ENCODE measurements at places on chromosomes 2 and 18.

GRCh38 chr2:10305254-10305635 is 2.5 kb downstream of the HPCAL1 start:
- no peak for DNase-seq

DNA sequence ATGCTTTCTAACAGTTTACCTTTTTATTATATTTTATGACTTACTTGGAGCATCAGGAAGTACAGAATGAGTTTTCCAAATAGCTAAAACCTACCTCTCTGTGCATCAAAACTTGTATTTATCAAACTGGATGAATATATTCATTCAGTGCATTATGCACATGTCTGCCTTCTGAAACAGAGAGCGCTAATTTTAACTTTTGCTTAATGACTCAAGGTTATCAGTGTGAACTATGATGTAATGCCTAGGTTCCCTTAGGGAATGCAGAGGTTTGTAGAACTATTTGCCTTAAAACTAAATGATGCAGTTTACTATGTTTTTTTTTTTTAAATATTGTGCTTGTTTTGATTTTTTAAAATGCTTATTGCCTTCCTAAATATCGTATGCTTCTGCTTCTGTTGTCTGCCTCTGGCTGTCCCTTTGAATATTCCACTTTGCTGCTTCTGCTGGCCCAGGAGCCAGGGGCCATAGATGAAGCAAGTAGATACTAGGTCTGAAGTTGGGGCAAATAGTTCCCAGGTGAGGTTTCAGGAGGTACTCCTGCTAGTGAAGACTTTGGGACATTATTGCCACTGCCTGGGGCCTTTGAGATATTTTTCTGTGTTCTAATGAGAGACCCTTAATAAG is 16.5 kb downstream of the TMEM178A start:
- no peak for DNase-seq

DNA sequence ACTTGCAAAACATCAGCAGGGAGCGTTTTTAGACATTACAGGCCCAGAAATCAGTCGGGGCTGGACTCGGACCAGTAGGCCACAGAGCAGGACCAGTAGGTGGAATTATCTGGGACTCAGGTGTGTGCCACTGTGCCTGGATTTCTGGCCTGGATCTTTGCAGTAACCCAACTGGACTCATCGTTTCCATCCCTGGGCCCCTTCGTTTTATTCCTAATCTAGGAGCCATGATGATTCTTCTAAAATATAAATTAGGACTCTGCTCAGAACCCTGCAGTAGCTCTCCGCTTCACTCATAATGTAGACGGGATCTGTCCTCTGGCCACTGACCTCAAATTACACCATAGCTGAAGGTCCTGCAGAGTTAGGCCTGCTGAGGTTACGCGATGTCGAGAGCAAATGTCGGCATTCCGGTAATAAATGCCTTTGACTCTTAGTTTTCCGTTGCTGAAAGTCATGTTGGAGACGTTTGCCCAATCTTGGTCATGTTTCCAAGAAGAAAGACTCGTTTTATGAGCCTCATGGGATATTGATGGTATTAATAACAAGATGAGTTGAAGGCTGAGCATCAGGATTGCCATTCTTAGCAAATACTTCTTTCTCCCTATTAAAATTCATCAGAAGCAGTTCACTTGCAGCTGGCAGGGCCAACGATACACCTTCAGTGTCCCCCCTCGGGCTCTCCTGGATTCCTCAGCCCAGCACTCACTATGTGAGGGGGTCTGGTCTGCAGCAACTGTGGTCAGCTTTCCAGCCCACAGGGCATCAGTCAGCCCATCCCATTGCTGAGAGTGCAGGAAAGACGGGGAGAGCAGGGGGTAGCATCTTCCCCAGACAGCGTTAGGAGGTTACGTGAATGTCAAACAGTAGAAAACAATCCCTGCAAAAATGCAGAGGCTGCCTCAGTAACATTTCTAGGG is 39.9 kb upstream of the KLF11 start:
- DNase-seq = no peak

DNA sequence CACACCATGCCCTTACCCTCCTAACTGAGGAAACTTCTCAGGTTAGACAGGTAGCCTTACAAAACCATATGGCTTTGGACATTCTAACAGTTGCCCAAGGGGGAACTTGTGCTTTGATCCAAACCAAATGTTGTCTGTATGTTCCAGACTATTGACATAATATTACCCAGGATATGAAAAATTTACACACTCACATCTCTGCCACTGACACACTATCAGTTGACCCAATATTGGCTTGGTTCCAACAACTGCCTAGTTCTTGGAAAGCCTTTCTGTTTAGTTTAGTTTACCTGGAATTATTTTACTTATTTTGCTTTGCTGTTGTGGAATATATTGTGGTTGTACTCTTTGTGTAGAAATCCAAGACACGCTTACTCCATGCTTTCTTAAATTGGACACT is 178.4 kb downstream of the RNF152 start:
- DNase-seq = no peak

GRCh38 chr2:225041207-225041850 is 939 bp downstream of the DOCK10 start:
- no peak for DNase-seq

GRCh38 chr2:241558532-241559322 is at the start of gene BOK:
TSS of gene BOK (plus strand) at chr2:241558745. CDS start at chr2:241559484, 739 bp downstream.
- no peak for DNase-seq

GRCh38 chr2:173874003-173874893 is 90.9 kb downstream of the SP3 start:
- no peak for DNase-seq

DNA sequence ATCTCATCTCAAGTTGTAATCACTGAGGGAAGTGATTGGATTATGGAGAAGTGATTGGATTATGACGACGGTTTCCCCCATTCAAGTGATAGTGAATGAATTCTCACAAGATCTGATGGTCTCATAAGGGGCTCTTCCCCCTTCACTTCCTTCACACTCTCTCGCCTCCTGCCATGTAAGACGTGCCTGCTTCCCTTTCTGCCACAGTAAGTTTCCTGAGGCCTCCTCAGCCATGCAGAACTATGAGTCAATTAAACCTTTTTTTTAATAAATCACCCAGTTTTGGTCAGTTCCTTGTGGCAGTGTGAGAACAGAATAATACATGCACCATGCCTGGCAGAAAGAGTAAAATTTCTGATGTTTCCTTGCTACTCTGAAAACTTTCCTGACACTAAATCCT is 36.6 kb downstream of the CEP68 start:
- no peak for DNase-seq

GRCh38 chr2:215921895-215922294 is 91.5 kb downstream of the MREG start:
- DNase-seq = peak; percentile 55

DNA sequence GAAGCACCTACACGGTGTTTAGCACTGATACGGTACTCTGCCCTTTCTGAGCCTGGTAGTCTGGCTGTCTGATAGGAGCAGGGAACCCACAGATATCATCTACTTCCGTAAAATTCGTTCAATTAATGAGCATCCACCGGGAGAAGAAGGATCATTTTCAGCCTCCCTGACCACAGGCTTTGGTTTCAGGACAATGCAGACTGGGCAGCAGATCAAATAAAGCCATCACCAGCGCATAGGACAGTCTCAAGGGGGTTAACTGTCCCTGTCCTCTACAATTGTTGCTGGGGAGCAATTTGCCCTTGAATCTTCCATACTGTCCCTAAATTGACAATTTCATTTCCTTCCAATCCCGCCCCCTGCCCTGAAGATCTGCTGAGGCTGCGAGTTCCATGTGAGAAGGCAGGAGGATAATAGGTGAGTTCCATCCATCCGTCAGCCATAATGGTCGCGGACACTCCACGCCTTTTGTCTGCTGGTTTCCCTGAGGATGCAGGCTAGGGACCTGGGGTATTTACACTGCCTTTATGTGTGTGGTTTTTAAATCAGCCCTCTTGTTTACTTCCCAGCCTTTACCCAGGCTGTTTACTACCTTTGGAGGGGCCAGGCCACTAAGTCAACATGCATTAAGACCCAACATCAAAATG is 110.0 kb downstream of the MYCN start:
- no peak for DNase-seq

GRCh38 chr2:228846161-228846560 is 424.9 kb downstream of the PID1 start:
- DNase-seq = no peak

- no peak for DNase-seq
These were observed 74.2 kb downstream of the HS1BP3 start for GRCh38 chr2:20576598-20577115.

GRCh38 chr2:105262651-105263091 is 21.1 kb downstream of the GPR45 start:
- DNase-seq = no peak

GRCh38 chr2:178005756-178006155 is 66.8 kb downstream of the PDE11A start:
- no peak for DNase-seq

DNA sequence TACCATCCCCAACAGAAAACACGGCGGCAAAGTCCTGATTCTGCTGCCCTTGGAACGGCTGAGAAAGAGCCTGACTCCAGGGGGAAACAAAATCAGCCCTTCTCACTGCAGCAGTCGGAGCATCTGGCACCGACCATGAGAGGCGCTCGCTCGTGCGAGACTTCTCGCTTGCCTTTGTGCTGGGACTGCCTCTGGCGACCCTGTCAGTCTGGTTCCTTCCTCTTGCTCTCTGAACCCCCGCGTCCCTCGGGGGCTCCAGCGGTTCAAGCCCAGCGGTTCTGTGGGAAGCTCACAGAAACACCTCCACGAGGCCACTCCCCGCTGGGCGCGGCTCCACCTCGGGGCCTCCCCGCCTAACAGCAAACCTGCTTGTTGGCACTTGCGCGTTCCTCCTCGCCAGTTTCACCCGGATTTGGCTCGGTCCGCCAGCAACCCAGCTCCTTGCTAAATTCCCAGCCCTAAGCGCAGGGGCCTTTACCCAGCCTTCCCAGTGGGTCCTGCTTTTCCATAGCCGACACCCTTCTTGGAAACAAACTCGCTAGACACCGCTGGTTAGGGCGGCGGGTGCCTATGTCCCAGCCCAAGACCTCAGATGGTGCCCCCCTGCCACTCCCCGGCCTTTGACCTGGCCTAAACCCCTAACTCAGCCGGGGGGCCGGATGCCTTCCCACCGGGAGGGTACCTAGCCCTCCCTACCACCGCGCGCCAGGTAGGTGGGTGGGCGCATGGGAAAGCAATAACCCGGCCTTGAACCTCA is 2.2 kb downstream of the RND3 start:
- DNase-seq = no peak

- no peak for DNase-seq
These were observed 586 bp downstream of the FNDC4 start for GRCh38 chr2:27494284-27494943.

DNA sequence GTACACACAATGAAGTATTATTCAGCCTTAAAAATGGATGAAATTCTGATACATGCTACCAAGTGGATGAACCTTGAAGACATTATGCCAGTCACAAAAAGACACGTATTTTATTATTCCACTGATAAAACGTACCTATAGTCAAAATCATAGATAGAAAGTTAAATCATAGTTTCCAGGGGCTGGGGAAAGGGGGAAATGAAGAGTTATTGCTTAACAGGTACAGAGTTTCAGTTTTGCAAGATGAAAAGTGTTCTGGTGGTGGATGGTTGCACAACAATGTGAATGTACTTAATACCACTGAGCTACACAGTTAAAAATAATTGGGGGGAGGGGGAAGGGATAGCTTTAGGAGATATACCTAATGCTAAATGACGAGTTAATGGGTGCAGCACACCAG is 279.0 kb upstream of the STON1 start:
- no peak for DNase-seq

- DNase-seq = no peak
These were observed 29.2 kb downstream of the PARD3B start for GRCh38 chr2:204574486-204574885.

- no peak for DNase-seq
These were observed 40.3 kb downstream of the TCF4 start for GRCh38 chr18:55547705-55548056.

GRCh38 chr2:185245806-185246205 is 492.8 kb upstream of the FSIP2 start:
- no peak for DNase-seq

DNA sequence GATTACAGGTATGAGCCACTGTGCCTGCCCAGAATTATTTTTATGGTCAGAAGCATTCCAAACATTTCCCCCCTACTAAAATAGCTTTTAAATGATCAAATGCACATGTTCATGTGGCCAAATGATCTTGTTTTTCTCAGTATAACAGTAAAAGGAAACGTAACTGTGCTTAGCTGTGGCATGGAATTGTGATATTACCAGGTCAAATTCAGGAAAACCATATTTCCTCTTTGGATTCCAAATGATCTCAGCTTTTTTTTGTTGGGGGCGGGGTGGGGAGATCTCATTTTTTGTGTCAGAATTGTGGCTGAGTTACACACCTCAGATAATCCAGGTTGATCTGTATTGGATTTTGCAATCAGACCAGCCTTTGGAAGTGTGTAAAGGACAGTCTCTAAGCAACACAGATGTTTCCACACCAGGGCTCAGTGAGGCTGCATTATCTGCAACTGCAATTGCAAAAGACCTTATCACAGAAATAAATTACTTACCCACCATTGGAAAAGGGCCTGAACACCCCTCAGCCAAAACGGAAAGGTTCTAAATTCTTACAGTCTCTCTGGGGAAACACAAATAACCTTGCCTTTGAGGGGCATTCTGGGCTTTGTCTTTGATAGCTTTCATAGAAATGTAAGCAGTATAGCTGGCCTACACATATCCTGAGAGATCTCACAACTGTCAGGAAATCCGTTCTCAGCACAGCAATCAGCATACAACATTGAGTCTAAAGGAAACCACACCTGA is 8.4 kb downstream of the CASP10 start:
- no peak for DNase-seq
